ENCODE measurements at places on chromosomes 6 and 20.

DNA sequence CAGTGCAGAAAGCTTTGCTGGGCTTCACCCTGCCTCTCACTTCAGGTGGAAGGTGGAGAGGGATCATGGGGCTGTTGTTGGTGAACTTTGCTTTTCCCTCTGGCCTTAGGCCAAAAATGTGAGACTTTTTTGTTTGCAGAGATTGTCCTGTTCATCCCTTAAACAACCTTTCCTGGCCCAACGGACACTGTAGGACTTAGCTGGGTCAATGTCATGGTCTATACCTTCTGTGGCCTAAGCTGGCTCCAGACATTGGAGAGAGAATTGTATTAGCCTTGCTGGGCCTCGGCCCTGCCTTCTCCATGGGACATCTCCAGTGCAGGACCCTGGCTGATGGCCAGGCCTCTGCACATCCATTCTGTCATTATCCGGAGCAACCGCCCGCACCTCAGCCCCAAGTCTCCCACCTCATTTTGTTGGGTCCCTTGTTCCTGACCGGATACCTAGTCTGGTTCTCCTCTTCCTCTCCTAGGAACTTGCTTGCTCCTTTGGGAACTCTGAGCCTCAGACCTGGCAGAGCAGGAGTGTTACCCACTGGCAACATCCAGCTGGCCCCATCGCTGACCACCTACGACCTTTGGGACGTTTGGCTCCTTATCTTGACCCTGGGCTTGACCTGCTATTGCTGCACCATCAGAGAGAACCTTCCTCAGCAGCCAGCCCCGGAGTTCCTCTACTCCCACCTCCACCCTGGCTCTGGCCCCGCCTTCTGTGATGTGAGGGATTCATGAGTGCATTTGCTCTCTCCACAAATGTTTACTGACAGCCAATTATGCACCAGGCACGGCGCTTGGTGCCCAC, 128.2 kb downstream of the BANF2 start:
- no peak for DNase-seq

GRCh38 chr6:42530751-42531150, 33.1 kb upstream of the UBR2 start:
- DNase-seq = no peak

DNA sequence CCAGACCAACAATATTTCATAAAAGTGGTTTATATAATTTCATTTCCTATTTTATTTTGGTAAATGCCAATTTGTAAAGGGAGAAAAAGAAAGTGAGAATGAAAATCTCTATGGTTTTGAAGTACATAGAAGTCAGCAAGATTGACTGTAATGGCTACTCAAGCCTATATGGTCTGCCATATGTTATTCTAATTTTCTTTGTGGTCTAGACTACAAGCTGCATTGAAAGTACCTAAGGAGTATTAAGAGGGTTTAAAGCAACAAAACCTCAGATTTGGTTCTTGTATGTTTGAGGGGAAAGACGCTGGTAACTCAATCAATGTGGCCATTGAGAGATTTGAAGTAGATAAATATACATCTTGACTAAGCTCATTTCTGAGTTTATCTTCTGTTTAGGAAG, 193.5 kb upstream of the EYA4 start:
- no peak for DNase-seq

DNA sequence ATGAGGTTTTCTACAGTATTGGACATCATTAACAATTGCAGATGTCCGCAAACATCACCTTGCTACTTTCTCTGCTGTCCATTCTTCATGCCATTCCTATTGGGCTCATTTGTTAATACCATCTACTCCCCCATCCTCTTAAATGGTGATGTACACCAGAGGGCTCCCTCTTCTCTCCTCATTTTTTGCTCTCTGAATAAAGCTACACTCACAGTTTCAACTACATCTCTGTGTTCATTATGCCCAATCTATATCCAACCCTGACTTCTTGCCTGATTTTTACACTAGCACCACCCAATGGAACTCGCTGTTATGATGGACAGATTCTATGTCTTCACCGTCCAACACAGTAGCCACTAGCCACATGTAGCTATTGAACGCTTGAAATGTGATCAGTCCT, 288.1 kb upstream of the ID4 start:
- DNase-seq = no peak

DNA sequence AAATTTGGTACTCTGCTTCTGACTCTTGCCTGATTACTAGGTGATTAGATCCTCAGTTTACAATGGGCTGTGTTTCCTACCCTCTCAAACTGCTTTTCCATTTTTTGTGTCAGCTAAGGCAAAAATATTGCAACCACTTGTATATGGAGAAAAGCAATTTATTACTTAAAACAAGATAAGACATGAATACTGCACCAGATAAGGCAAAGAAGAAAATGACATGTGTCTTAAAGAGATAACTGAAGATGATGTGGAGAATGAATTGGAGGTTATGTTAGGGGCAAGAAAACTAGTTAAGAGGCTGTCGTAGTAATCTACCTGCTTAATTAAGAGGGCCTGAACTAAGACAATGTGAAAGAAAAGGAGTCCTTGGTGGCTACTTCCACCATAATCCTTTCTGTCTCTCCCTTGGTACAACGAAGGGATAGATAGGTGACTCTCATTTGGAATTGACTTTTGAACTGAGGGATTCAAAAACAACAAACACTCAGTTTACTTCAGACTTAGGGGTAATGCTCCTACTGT, 16.3 kb upstream of the REV3L start:
- DNase-seq = no peak

GRCh38 chr20:37790900-37791299, 97.1 kb downstream of the CTNNBL1 start:
- no peak for DNase-seq

GRCh38 chr6:15527838-15528617, 134.8 kb downstream of the DTNBP1 start:
- DNase-seq = no peak

- no peak for DNase-seq
Measured at GRCh38 chr6:107599043-107599442, 109.1 kb downstream of the SOBP start.

DNA sequence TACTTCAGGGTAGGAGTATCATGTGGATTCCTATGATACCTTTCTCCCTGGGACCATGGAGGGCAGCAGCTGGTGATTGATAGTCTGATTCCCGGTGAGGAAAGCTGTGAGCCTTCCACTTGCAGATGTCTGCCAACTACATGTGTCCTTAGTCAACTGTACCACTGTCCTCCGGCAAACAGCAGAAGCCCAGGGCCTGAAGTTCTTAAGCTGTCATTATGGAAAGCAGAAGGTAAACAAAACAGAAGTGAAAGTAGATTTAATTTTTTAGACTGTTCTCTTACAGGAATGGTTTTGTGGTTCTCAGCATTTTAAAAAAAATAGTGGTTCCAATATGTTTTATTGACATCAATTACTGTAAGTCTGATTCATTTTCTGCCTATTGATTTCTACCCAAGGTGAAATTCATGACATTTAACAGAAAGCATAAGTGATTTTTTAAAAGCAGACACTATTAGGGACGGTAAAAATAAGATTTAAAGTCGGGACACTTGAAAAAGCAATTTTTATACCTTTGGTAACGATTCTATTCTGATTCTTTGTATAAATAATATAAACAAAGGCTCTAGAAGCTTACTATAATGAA, 36.6 kb downstream of the PTPN1 start:
- peak; percentile 62 for DNase-seq

- DNase-seq = peak; percentile 81
Measured at GRCh38 chr6:129672881-129673631, 36.9 kb downstream of the ARHGAP18 start.

DNA sequence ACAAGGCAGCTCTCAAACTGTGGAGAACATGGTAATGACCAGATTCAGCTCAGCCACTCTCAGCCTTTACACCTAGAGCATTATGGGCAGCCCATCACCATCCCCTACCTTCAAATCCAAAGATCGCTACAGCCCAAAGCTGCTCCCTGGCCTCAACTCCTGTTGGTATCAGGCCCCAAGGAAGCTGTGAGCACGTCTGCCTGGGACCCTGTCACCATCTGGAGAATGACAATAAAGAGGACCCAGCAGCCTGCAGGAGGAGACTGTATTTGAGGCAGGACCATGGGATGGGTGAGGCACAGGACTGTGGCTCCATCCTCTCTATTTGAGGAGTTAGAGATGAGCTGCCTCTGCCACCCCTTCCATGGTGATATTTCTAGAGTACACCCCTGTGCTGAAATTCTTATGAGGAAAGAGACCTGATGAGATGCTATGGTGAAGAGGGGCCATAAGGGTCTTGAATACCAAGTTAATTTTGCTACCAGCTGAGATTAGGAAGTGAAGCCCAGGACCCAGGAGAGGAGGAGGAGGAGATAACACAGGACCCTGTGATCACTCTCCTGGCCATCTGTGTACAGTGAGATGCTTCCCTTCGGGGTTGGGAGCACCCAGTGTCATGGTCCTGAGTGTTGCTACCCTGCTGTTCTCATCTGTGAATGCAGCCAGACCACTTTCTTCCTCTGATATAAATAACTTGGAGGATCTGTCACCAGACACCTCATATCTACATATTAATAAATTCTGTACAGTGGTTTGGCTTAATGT, 19.6 kb upstream of the MICB start:
- DNase-seq = no peak

GRCh38 chr6:146550911-146551310, 7.3 kb downstream of the RAB32 start:
- DNase-seq = peak; percentile 14

GRCh38 chr6:41073203-41073967, 611 bp downstream of the NFYA start:
- peak; percentile 89 for DNase-seq

DNA sequence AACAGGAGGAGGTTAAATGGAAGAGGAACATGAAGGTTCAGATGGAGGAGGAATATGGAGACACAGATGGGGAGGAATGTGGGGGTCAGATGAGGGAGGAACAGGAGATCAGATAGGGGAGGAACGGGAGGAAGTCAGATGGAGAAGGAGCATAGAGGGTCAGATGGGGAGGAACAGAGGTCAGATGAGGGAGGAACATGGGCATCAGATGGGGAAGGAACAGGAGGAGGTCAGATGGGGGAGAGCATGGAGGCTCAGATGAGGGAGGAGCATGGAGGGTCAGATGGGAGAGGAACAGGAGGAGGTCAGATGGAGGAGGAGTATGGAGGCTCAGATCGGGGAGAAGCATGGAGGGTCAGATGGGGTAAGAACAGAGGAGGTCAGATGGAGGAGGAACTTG, 290.6 kb downstream of the BMP7 start:
- no peak for DNase-seq

DNA sequence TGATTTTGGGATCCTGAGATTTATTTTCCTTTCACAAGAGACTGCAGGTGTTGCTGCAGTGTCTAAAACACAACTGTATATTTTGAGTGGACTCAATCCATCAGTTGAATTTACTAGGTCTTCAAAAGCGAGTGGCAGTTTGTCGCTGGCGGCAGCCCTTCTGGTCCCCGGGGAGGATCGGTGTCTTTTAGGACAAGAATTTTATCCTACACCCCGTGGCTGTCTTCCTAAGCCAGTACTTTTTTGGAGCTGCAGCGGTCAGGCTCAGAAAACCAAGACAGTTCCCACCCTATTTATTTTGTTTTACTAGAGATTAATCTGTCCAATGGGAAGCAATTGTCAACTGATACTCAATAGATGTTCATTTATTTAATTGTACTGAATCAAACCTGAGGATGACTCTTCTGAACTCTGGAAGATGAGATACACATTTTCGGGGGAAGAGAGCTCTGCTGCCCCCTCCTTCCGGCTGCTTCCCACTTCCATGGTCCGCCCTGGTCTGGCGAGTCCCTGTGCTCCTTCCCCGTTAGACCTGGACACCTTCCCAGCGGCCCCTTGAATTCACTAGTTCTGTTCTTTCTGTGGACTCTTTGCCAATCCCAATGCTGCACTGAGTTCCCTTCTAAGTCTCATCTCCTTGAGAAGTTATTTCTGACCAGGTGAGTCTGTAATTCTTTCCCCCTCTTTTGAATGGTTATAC, 90.6 kb downstream of the ERMARD start:
- no peak for DNase-seq

- DNase-seq = no peak
Measured at GRCh38 chr6:46509981-46510510, 18.8 kb upstream of the RCAN2 start.

- peak; percentile 94 for DNase-seq
Measured at GRCh38 chr6:132333639-132334520, 67.4 kb downstream of the MOXD1 start.

DNA sequence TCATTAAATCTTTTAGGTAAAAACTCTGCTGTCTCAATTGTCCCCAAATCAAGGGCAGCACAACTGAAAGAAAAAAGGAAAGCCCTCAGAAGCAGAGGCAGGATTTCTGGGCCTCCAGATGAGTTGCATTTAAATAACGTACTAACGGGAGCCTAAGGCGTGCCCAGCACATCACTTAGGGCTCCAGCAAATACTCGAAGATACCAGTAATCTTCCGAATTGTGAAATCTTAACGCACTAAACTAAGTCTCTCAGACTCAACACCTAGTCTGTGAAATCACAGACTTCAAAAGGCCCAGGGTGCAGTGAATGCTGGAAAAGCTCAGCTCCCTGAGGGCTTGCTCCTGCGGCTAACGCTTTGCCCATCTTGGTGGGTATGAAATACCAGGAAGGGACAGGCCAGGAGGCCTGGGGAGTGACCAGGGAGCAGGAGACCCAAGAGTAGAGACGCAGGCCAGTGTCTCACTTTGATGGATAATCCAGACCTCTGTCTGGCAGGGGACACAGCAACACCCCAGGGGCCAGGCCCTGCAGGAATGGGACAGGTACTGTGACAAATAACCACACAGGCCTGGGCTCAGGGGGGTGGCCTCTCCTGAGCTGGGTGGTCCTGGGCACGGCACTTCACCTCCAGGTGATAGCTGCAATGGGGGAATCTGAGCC, 36.4 kb downstream of the RRBP1 start:
- DNase-seq = no peak

DNA sequence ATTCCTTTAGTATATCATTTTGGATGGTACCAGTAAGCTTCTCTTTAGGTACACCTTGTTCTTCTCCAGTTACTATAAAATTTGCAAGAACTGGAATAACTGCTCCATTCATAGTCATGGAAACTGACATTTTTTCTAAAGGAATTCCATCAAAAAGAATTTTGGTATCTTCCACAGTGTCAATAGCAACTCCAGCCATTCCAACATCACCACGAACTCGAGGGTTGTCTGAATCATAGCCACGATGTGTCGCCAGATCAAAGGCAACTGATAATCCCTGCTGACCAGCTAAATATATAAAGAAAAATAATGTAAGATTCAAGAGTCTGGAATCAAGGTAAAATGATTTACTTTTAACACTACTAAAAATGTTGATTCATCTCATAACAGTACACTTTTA, 5.3 kb downstream of the MMUT start:
- DNase-seq = no peak

GRCh38 chr20:20734475-20734948, 22.1 kb upstream of the RALGAPA2 start:
- no peak for DNase-seq

Measured in mesenchymal stem cell (in vitro differentiated cells and primary cell).